Stimulated activated CD4-positive, alpha-beta T cell treated with anti-CD3 and anti-CD28 coated beads, Interleukin-1b, Interleukin-23, amount 100 ng/mL, for 48 hours (primary cell): ENCODE measurements at places on chromosomes 3 and 15.

DNA sequence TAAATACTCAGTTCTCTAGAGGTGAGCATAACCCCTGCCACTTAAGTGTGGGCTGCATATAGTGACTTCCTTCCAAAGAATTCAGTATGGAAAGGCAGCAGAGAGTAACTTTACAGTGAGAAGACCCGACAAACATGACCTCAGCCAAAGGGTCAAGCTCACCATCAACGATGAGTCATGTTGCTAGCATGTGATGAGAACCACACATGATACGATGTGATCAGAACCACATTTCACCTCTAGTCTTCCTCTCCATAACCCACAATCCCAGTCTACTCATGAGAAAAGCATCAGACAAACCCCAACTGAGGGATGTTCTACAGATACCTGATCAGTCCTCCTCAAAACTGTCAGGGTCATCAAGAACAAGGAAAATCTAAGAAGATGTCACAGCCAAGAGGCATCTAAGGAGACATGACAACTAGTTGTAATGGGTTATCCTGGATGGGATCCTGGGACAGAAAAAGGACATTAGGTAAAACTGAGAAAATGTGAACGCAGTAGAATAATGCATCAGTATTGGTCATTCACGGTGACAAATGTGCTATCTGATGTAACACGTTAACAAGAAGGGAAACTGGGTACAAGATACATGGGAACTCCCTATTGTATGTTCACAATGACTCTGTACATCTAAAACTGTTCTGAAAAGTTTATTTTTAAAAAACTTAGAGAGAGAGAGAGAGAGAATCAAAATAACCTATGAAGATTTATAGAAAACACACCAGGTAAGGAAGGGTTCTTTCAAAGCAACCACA is 28.3 kb downstream of the SEC61A1 start:
- no peak for DNase-seq

GRCh38 chr3:52842424-52842823 is 7.6 kb upstream of the MUSTN1 start:
- DNase-seq: no peak

DNA sequence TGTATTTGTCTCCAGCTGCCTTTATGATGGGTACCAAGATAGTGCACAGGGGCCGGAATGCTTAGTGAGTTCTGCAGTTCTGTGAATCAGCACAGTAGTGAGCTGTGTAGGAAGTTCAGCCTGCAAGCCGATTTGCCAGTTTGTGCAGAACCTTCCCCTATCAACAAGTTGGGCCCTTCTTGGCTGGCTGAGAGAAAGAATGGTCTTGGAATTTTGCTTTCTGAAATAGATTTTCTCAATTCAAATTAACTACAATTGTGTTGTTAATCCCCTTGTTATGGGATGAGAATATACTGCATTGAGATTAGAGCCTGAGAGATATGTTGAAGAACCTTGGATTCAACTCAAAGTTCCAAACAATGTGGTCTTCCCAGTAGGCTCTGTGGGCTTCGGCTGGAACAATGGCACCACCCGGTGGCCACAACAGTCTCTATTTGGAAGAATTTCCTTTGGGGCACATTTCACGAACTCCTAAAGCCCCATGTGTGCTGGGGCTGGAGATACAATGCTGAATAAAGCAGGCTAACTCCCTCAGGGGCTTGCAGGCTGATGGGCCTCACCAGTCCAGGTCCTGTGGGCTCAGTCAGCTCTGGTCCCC is 59.1 kb downstream of the TRIM42 start:
- no peak for DNase-seq

DNA sequence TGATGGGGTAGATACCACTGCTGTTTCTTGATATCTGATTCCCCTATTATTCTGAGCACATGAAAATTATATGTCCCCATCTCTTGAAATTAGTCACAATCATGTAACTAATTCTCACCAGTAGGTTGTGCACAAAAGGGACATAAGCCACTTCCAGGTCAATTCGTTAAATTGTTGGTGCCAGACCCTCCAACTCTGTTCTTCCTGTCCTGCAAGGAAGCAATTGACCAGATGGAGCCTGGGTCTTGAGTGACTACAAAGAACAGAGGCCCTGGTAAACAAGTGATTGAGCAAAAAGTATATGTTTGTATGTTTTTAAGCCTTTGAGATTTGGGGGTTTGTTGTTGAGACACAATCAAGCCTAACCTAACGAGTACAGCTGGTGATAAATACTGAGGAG is 36.9 kb downstream of the ABI3BP start:
- no peak for DNase-seq

GRCh38 chr15:53437366-53437765 is 322.1 kb downstream of the WDR72 start:
- DNase-seq: no peak

- DNase-seq: no peak
These were observed 54.0 kb downstream of the ETV5 start for GRCh38 chr3:186054792-186055352.

GRCh38 chr3:9918261-9919038 is 1.6 kb downstream of the IL17RC start:
- no peak for DNase-seq

GRCh38 chr3:109188741-109189140 is 52.2 kb downstream of the C3orf85 start:
- DNase-seq: no peak

DNA sequence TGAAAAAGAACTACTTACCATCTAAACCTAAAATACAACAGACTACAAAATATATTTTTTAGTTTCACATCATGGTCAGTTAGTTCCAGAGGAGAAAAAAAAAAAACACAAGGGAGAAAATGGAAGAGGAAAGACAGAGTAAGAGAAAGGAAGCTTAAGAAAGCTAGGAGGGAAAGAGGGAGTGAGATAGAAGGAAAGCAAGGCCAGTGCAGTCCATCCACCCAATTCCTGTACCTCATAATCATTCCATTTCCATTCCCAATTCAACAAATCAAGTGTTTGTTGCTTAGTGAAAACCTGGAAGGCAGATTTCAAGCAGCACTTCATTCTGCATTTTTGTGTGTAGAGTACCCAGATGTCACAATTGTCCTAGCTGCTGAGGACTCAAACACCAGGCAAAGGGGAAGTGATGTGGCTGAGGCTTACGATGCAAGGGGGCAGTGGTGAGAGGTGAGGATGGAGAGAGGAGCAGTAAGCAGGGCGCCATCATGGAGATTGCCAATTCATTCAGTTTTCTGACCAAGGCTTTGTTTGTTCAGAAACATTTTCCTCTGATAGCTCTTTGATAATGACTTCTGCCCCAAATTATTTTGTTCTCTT is 83.6 kb upstream of the GSK3B start:
- DNase-seq: no peak

DNA sequence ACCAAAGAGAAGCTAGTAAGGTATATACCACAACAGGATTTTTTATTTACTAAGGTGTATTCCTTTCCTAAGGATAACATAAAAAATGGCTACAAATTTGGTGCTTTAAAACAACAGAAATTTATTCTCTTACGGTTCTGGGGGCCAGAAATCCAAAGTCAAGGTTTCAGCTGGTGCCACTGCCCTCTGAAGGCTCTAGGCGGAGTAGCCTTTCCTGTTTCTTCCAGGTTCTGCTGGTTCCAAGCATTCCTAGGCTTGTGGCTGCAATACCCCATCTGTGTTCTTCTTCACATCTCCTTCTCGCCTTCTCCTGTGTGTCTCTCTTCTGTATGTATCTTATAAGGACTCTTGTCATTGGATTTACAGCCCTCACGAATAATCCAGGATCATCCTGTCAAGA is 549.9 kb downstream of the GRM7 start:
- DNase-seq: no peak

DNA sequence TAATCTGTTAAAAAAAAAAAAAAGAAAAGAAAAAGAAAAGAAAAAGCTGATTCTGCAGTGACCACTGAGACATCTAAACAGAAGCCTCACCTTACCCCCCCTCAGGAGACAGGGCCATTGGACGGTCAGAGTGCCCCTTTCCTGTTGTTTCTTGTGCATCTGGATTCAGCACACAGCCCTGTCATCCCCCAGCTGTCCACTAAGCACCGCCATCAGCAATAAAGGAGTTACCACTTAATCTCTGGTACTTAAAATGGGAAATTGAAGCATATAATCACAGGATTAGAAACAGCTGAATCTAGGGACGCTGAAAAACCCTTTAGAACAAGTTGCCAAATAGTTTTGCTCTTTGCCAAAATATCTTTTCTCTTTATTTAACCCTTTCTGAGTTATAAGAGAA is 62.5 kb downstream of the TRIM69 start:
- no peak for DNase-seq

GRCh38 chr3:74413547-74414241 is 200.8 kb downstream of the CNTN3 start:
- DNase-seq: no peak

GRCh38 chr15:49190586-49190985 is 20.5 kb downstream of the GALK2 start:
- DNase-seq: no peak
